ENCODE measurements at places on chromosomes 13 and 19.

DNA sequence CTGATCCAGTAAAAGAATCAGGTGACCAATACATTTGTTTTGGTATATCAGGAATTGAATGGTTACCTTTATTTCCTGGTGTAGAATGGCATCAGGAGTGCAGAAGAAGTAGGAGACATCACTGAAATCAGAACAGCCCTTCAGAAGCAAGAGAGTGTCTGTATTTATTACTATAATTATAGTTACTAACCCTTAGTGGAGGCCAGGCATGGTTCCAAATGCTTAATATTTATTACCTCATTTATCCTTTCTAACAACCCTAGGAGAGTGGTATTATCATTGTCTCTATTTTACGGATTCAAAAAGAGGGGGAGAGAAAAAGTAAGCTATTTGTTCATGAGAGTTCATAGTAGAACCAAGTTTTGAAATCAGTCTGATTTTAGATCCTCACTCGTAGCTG is 1292.9 kb downstream of the PCDH9 start:
- no peak for DNase-seq

DNA sequence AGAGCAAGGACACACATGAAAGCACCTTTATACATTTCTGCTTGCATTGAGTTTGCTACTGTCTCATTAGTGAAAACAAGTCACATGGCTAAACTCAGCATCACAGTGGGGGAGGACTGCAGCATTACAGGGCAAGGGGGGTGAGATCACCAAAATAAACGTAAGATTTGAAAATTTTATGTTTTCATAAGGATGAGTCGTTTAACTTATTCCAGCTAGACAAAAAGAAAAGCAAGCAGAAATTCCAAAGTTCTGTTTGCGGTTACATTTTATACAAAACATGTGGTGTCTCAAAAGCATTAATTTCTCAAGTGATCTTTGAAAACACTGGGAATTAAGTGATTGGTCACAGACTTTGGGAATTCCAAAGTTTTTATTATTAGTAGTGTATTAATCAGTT is 261.4 kb upstream of the RXFP2 start:
- no peak for DNase-seq

- DNase-seq = no peak
Measured at GRCh38 chr19:7460562-7460966, 28.3 kb downstream of the PEX11G start.

GRCh38 chr19:43510713-43511112 is 6.2 kb upstream of the PHLDB3 start:
- DNase-seq = no peak

DNA sequence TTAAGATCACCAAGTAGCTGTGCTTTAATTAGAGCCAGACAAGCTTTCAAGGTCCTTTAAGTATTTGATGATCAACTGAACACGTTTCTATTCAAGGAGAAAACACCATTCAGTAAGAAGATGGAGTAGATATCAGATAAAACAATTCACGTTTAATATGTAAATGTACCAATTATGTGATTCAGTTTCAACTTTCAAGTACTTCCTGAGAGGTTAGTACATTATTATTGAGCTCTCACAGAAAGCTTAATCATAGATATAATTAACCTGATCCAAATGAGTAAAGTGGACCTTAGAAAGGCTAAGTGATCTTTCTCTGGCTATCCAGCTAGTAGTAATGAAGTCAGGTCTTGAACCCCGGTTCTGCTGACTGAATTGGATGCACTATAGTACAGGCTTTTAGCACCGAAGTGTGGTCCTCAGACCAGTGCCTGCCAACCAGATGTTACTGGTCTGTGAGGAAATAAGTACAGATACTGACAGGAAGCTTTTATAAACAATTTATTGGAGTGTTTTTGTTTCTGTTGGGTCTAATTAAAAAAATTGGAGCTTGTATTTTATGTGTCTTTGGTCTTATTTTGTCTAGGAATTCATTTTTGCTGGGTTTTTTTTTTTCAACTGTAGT is 10.2 kb downstream of the CLN5 start:
- no peak for DNase-seq

DNA sequence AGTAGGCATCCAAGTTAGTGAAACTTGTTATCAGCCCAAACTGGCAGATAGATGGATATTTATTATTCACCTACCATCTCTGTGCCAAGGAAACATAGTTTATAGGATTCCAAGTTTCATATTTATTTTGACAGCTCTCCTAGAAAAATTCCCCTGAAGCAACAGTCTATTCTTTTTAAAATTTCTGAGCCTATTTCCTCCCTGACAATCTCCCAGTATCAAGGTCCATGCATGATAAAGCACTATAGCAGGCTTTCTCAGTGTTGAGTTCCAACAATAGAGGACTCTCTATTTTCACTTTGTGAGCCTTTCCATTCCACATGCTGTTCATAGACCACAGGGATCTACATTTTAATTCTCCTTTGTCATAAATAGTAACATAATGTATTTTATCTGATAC is 312.6 kb downstream of the SLITRK6 start:
- no peak for DNase-seq

DNA sequence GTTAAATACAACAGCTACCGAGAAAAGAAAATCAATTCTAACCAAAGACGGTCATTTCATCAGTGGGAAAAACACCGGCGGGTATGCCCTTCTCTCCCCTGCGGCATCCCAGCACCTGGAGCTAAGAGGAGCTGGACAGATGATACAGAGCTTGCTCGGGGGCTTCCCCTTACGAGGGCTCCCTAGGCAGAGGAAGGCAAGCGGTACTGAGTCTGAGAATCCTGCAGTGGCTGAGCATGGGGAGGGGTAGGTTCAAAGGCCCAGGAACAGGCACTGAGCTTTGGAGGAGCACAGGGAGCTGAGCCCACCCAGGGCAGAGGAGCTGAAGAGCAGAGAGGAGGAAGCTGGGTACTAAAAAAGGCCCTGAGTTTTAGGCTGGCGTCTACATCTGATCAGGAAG is 12.7 kb downstream of the STK24 start:
- DNase-seq = no peak

- DNase-seq = no peak
Measured at GRCh38 chr13:40597735-40598365, 68.6 kb downstream of the FOXO1 start.

Data from NCI-H460 (cell line).